ENCODE measurements at places on chromosomes 3 and 15. TPM values are rescaled to one million over a fixed set of nuclear protein-coding genes. Genes with fewer than 3 reads are reported as not detected.

NR1I2 gene
- total RNA-seq, result 0.23 TPM

C3orf20 gene
- total RNA-seq, result 0.23 TPM

ABTB1 gene
- total RNA-seq, result 7.6 TPM

NBEAL2 gene
- 4.6 TPM for total RNA-seq

HRG gene
- total RNA-seq, result not detected

Measured in diencephalon (tissue), 1 donor.